ENCODE measurements at places on chromosomes 2 and 18.

DNA sequence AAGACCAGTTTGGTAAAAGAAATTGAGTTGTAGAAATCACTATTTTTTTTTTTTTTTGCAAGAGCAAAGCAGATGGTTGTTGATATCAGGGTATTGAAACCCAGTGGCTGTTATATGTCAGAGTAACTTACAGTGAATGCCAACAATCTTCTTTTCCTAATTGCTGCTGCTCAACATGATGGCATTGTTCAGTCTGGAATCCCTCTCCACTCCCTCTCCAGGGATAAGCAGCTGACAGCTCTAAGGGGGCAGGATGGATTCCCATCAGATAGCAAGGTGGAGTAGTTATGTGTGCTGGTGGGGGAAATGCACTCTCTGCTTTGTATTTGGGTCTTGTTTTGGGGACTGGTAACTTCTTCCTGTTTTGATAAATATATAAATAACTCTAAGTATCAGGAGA, 200.0 kb downstream of the PIK3C3 start:
- DNase-seq: no peak
- H3K27me3 ChIP-seq: no peaks in the 10 kb centered on the region

- peaks cover 4% of the 10 kb centered on the region for H3K4me1 ChIP-seq
- peak; percentile 37 for DNase-seq
- H3K36me3 ChIP-seq: no peaks in the 10 kb centered on the region
- H3K27me3 ChIP-seq: no peaks in the 10 kb centered on the region
Observed at GRCh38 chr2:150280231-150280630, 207.2 kb downstream of the RND3 start.

- no peaks in the 10 kb centered on the region for H3K36me3 ChIP-seq
- no peaks in the 10 kb centered on the region for H3K27me3 ChIP-seq
- peak overlapping the region; percentile 24 for H3K4me3 ChIP-seq
- no peak overlapping the region for H3K27ac ChIP-seq
- no peak for DNase-seq
Observed at GRCh38 chr2:104378853-104379374, 475.0 kb upstream of the POU3F3 start.

GRCh38 chr2:240397924-240398645, 37.4 kb upstream of the GPC1 start:
- no peak overlapping the region for H3K4me3 ChIP-seq
- H3K27me3 ChIP-seq: no peaks in the 10 kb centered on the region
- no peak for DNase-seq
- no peaks in the 10 kb centered on the region for H3K36me3 ChIP-seq
- no peaks in the 10 kb centered on the region for H3K4me1 ChIP-seq
- H3K27ac ChIP-seq: no peak overlapping the region

GRCh38 chr2:100739735-100740432, 80.1 kb upstream of the NPAS2 start:
- H3K4me1 ChIP-seq: no peaks in the 10 kb centered on the region
- no peak overlapping the region for H3K4me3 ChIP-seq
- H3K27me3 ChIP-seq: no peaks in the 10 kb centered on the region
- H3K36me3 ChIP-seq: no peaks in the 10 kb centered on the region

DNA sequence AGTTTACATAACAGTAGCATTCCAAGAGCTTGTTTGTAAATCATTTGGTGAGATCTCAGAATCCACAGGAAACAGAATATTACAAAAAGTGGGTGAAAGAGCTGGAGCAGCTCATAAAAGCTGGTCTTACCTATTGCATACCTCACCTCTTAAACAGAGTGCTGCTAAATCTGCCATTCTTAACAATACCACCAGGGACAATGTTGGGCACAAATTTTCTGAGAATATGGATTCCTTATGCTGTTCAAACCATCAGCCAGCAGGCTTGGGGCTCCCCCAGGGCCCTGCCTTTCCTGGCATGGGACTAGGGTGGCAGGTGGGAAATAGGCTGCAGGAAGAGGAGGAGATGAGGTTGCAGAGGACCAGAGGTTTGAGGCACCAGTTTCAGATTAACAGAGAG, 55.6 kb downstream of the TGFA start:
- H3K27ac ChIP-seq: no peak overlapping the region
- H3K27me3 ChIP-seq: no peaks in the 10 kb centered on the region
- no peak overlapping the region for H3K4me3 ChIP-seq
- no peaks in the 10 kb centered on the region for H3K4me1 ChIP-seq
- H3K36me3 ChIP-seq: no peaks in the 10 kb centered on the region

DNA sequence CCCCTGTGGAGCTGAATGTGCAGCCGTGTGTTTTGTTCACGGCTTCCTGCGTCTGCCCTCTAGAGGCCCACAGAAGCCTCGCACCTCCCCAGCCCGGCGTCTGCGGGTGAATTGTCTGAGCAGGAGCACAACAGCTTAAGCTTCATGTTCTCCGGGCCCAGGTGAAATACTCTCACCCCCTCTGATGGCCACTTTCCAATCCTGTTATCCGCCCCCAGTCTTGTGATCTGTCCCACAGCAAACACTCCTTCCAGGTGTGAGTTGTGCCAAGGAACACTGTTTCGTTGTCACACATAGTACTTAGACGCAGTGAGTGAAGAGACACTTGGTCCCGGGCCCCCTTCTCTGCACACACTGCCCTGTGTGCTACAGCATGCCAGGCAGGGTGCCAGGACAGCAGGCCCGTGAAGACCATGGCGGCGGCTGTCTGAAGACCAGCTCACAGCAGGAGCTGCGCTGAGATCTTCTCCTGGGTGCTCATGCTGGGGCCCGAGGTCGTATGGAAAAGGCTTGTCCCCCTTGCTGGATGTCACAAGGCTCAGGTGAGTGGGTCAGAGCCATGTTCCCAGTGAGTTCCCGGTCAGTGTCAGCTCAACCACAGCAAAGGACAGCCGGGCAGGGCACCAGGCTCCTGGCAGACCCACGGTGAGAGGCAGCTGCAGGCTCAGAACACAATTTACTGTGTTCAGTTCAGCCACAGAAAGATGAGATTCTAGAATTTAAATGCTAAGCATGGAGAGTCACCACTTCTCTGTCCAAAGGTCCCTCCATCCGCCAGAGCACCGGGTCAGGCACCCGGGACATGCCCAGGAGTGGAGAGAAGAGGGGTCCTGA, 6.8 kb upstream of the PXDN start:
- no peaks in the 10 kb centered on the region for H3K36me3 ChIP-seq
- H3K4me1 ChIP-seq: no peaks in the 10 kb centered on the region
- no peak overlapping the region for H3K27ac ChIP-seq
- no peak for DNase-seq
- peaks cover 5% of the 10 kb centered on the region for H3K27me3 ChIP-seq

- H3K36me3 ChIP-seq: no peaks in the 10 kb centered on the region
- H3K4me3 ChIP-seq: no peak overlapping the region
- no peak overlapping the region for H3K27ac ChIP-seq
Observed at GRCh38 chr2:181046833-181047232, 66.4 kb downstream of the UBE2E3 start.

GRCh38 chr2:224369028-224369632, 32.8 kb downstream of the FAM124B start:
- H3K4me1 ChIP-seq: no peaks in the 10 kb centered on the region
- H3K4me3 ChIP-seq: no peak overlapping the region
- no peak overlapping the region for H3K27ac ChIP-seq
- no peaks in the 10 kb centered on the region for H3K36me3 ChIP-seq

DNA sequence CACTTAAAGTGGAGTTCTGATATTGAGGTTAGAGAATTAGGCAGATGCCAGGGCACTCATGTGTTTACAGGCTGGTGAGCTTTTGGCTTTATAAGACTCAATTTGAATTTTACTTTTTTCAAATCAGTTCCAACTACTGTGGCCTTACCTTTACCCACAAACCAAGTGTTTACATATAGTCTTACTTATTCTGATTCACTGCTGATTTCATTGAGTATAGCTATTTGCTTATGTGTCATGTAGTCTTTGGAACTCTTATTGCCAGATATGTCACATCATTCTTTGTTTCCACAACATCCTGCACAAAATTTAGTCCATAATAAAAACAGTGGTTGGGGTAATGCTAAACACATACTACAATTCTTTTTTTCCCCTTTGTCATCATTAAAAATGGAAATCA, 96.5 kb downstream of the XIRP2 start:
- no peak for DNase-seq
- H3K27ac ChIP-seq: no peak overlapping the region
- no peaks in the 10 kb centered on the region for H3K36me3 ChIP-seq
- H3K27me3 ChIP-seq: no peaks in the 10 kb centered on the region

DNA sequence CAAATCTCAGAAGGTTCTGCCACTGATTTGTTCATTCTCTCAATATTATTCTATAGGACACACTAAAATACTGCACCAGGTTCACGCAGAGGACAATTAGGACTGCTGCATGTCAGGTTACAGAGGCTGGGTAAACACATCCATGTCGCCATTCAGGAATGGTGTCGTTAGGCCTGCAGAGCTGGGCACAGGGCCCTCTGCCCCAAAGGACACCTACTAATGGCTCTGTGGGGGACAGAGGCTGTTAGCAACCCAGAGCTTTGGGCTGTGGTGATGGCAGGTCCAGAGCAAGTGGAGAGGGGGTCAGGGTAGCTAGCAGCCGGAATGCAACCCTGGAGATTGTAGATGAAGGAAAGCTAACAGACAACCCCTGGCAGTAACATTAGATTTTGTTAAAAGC, 115.9 kb downstream of the TTC32 start:
- H3K4me1 ChIP-seq: peaks cover 14% of the 10 kb centered on the region
- DNase-seq: no peak
- no peaks in the 10 kb centered on the region for H3K27me3 ChIP-seq
- no peaks in the 10 kb centered on the region for H3K36me3 ChIP-seq
- no peak overlapping the region for H3K4me3 ChIP-seq
- peak overlapping the region; percentile 82 for H3K27ac ChIP-seq

GRCh38 chr2:16038621-16039020, 98.3 kb downstream of the MYCN start:
- H3K4me3 ChIP-seq: no peak overlapping the region
- H3K27me3 ChIP-seq: peaks cover 10% of the 10 kb centered on the region
- no peaks in the 10 kb centered on the region for H3K4me1 ChIP-seq
- H3K27ac ChIP-seq: no peak overlapping the region
- DNase-seq: no peak

GRCh38 chr2:174445248-174445647, 41.6 kb downstream of the GPR155 start:
- H3K4me3 ChIP-seq: no peak overlapping the region
- H3K36me3 ChIP-seq: no peaks in the 10 kb centered on the region
- H3K27me3 ChIP-seq: no peaks in the 10 kb centered on the region
- no peak for DNase-seq
- no peaks in the 10 kb centered on the region for H3K4me1 ChIP-seq
- H3K27ac ChIP-seq: no peak overlapping the region

GRCh38 chr18:39208190-39208589, 1642.6 kb upstream of the CELF4 start:
- H3K4me1 ChIP-seq: no peaks in the 10 kb centered on the region
- H3K36me3 ChIP-seq: no peaks in the 10 kb centered on the region
- no peak overlapping the region for H3K27ac ChIP-seq
- H3K27me3 ChIP-seq: no peaks in the 10 kb centered on the region
- H3K4me3 ChIP-seq: no peak overlapping the region

DNA sequence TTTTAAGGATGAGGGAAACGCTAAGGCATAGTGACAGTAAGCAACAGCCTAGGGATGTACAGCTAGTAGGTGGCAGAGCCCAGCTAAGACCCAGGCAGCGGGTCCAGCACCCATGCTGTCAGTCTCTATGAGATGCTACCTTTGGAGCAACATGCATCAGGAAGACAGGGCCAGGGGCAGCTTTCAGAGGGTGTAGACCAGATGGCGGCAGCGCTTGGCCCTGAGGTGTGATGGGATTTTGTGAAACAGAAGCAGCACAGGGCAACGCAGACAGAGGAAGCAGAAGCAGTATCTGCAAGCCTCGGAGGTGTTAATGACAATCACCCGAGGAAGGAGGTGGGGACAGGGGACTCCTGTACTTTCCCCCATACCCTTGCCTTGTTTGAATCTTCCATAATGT, 43.2 kb downstream of the SDC1 start:
- no peaks in the 10 kb centered on the region for H3K36me3 ChIP-seq
- H3K27me3 ChIP-seq: no peaks in the 10 kb centered on the region
- H3K27ac ChIP-seq: no peak overlapping the region
- H3K4me1 ChIP-seq: no peaks in the 10 kb centered on the region
- no peak overlapping the region for H3K4me3 ChIP-seq

- H3K27me3 ChIP-seq: no peaks in the 10 kb centered on the region
- DNase-seq: no peak
- no peak overlapping the region for H3K27ac ChIP-seq
- H3K4me3 ChIP-seq: no peak overlapping the region
- H3K4me1 ChIP-seq: peaks cover 5% of the 10 kb centered on the region
Observed at GRCh38 chr2:164843346-164843911, 1.8 kb upstream of the COBLL1 start.
